ENCODE measurements at places on chromosomes 7 and 10.

- no peak for DNase-seq
Observed at GRCh38 chr10:28560617-28561016, 27.7 kb downstream of the WAC start.

- DNase-seq, result no peak
Observed at GRCh38 chr10:67141300-67141699, 215.5 kb downstream of the LRRTM3 start.

DNA sequence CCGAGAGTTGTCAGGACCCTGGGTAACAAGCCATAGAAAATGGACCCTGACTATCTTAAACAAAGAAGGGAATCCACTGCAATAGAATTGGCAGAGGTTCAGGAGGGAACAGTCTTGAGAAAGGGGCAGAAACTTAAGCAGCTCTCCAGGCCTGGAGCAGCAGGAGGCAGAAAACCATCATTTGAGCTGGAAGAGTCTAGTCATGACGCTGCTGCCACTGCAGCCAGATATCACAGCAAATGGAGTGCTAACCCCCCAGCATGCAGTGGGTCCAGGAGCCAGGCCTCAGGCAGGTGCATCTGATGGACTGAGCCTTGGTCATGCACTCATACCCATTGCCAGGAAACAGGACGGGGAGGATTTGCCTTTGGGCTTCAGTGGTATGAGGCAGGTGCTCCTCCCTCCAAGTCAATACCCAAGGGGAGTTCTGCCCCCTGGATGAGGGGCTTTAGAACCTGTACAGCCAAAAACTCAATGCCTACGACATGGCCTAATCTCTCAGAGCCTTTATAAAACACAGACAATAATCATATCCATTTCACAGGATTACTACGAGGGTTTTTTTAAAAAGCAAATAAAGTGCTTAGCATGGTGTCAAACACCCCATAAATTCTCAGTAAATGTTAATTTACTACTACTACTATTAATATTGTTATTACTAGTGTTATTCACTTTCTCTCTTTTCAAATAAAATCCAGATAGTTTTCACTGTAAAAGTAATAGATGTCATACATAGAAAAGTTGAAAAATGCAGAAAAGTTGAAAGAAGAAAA, 30.7 kb downstream of the DUSP5 start:
- no peak for DNase-seq

GRCh38 chr7:100156331-100157068, 2.0 kb downstream of the TRAPPC14 start:
- DNase-seq, result no peak

- peak; percentile 35 for DNase-seq
Observed at GRCh38 chr10:99661377-99661763, 2.1 kb downstream of the ENTPD7 start.

GRCh38 chr10:89837165-89838043, 136.0 kb downstream of the KIF20B start:
- no peak for DNase-seq

- DNase-seq, result peak; percentile 68
Observed at GRCh38 chr10:90592638-90593302, 265.1 kb downstream of the HTR7 start.

Measured in urothelium cell line (cell line).